ENCODE measurements at places on chromosomes 12 and 14. TPM values are rescaled to one million over a fixed set of nuclear protein-coding genes. Genes with fewer than 3 reads are reported as not detected.

Gene DNAI7
- total RNA-seq: 0.23 TPM

Gene HCAR1
- not detected for total RNA-seq

Gene RNASE1
- total RNA-seq: 2.1 TPM

Gene OR4K17
- not detected for total RNA-seq

Gene SLCO1A2
- not detected for total RNA-seq

Gene PLEK2
- total RNA-seq: not detected

Gene CLEC4D
- total RNA-seq: not detected

GRCh38 chr12:100528034-100528433, 45.5 kb upstream of the GAS2L3 start:
- DNase-seq: no peak

GRCh38 chr12:83320350-83320749, 633.6 kb downstream of the TMTC2 start:
- DNase-seq: no peak

GRCh38 chr12:96171905-96172304, 22.3 kb upstream of the ELK3 start:
- DNase-seq: no peak

GRCh38 chr14:54805445-54806322, 96.9 kb downstream of the GCH1 start:
- DNase-seq: peak; percentile 71

GRCh38 chr14:22536853-22537338, 52.1 kb downstream of the DAD1 start:
- DNase-seq: peak; percentile 91

- DNase-seq: no peak
Measured at GRCh38 chr12:120438495-120439198, 734 bp downstream of the COX6A1 start.

DNA sequence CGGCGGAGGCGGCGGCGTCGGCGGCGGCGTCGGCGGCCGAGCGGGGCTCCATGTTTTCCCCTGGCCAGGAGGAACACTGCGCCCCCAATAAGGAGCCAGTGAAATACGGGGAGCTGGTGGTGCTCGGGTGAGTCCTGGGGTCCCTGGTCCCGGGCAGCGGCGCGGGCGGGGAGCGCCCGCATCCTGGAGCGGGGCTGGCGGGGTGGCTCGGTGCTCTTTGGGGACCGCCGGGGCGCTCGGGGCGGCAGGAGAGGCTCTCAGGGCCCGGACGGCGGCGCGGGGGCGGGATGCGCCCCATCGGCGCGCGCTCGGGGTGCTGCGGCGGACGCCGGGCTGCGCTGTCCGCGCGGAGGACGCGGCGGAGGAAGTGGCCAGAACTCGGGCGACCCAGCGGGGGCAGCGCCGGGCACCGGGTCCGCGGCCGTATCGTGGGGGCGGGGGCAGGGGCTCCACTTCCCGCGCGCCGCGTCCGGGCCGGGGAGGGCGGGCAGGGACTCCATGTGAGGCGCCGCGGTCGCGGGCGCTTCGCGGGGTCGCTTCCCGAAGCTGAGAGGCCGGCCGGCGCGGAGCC, 485 bp downstream of the PELI2 start:
- DNase-seq: no peak

DNA sequence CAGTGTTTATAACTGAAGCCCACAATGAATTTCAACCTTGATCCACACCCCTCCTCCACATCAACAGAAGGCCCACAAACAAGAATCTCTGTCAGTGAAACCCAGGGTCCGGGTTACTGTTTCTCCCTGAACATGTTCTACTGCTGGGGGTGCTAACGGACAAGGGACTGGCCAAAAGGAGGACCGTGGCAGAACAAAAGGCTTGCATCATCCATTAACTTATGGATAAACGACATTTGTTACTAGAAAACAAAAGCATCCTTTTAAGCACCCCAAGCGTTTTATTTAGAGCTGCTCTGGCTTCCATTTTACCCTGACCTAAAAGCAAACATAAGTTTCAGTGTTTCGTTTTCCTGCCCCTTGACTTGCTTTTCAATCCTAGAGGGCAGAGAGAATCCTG, 32.2 kb downstream of the BRAP start:
- DNase-seq: no peak

GRCh38 chr12:9951026-9951675, 19.0 kb upstream of the CLEC2A start:
- no peak for DNase-seq

DNA sequence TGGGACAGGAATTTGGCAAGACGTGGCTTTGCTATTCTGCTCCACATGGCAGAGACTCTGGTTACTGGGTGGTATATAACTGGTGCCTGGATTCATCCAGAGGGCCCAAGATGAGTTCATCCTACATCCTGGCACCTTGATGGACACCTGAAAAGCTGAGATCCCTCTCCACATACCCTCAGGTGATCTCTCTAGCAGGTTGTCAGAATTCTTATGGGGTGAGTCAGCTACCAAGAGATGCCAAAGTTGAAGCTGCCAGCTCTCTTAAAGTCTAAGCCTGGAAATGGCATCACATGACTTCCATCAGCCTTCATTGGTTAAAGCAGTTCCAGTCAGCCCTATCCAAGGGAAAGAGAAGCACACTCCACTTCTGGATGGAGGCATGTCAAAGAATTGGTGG, 300.7 kb upstream of the SEL1L start:
- no peak for DNase-seq

DNA sequence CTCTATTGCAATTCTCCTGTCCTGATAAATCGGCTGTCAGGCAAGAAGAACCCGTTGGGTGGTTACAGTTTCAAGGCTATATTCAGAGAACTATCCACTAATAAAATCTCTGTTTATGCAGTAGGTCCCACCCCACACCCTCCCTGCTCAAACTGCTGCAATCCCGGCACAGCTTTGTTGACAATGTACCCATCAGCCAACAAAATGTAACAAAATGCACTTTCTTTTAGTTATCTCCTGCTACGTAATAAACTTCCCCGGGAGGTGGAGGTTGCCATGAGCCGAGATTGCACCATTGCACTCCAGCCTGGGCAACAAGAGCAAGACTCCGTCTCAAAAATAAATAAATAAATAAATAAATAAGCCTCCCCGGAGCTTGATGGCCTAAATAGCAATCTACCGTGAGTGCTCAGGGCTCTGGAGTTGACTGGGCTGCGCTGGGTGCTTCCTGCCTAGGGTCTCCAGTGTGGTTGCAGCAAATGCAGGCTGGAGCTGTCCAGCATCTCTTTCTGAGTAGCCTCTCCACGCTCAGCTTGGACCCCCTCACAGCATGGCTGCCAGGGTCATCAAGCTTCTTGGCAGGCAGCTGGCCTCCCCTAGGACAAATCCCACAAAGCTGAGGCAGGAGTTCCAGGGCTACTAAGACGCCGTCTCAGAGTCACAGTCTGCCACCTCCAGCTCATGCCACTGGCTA, 43.2 kb upstream of the FBRSL1 start:
- no peak for DNase-seq

All from H4 (cell line).